ENCODE measurements at places on chromosomes 5 and 9.
A peak's percentile ranks its signal among the peaks of the same experiment; 100 is the strongest.

DNA sequence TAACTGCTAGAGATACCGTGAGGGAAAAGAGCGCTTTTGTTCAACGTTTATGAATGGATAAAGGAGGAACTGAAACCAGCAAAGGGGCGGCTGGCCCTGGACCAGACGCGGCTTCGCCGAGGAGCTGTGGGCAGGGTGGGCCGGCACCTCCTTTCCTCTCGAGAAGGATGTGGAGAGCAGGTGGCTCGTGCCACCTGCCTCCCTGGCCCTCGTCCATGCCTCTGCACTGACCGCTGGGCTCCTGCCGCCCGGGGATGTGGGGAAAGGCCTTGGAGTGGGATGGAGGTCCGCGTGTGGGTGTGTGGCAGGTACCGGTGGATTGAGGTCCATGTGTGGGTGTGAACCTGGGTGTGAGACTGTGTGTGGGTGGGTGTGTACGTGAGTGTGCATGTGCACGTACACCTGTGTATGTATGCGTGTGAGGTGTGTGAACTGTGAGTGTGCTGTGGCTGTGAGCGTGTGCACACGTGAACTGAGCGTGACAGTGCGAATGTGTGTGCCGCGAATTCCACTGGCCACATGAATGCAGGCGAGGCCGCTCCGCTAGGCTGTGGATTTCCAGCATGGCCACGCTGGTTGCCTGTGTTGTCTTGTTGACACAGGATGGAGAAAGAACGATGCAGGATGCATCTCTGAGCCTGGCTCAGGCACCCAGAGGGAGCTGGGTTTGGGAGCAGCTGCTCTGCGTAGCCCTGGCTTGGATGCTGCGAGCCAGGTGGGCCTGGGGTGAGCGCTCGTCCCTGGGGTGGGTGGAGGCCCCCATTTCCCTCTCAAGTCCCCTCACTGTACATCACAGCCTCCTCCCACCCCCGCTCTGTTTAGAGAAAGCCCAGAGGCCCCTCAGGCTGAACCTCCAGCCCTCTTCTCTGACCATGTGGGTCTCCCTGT lies 4.4 kb upstream of the CEP72 start:
- no peak for DNase-seq

DNA sequence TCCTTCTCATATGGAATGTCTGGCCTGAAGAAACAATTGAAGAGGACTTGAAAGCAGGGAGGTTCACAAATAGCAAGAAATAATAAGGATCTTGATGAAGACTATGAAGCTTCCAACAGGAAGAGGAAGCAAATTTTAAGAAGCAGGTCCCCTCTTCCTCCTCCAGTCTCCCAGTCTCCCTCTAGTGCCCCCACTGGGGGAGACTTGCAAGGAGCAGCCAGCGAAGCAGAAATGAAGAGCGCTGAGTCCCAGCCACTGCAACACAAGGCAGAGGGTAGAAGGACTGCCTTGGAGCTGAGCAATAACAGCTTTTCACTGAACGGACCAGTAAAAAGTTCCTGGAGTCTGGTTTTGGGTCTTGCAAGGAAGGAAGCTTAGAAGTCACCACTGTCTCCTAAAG lies 32.6 kb upstream of the ACO1 start:
- no peak for DNase-seq

DNA sequence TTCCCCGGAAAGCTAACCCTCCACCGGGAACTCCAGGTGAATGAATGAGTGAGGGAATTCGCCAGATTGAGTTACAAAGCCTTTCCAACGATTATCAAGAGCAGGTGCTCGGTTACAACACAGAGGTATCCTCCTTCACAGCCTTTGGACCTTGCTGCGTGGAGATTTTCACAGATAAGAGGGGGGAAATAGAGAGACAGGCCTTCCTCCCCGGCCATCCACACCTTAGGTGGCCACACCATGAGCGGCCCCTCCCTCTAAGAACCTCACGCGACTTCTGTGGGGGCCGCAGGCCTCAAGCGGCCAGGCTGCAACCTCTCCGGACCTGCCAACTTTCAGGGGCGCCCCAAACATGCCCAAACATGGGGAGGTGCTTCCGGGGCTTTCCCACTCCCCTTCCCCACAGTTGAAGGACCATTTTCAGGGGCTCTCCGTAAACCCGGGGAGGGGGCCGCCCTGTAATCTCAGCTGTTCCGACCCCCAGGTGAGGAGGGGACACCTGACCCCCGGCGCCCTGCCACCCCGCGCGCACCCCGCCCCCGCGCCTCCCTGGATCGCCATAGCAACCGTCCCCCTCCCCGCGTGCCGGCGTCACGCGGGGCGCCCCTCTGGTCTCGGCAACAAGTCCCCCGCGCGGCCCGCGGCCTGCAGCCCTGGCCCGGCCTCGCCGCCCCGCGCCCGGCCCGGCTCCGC lies 603 bp downstream of the DENND1A start:
- peak; percentile 26 for DNase-seq

DNA sequence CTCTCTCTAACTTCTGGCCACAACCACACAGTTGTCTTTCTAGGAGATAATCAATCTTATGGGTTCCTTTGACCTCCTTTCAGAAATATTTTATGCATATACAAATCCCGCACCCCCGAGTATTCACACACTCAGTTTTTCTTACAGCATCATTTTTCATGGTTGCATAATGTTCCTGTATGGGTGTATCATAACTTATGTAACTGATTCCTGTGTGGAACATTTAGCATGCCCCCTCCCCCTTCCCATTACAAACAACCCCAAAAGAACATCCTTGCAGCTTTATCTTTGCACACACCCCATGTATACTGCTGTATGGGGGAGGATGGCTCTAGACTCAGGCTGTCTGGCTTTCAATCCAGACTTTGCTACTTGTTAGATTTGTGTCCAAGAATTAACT lies 93.8 kb downstream of the PSD2 start:
- DNase-seq, result no peak

DNA sequence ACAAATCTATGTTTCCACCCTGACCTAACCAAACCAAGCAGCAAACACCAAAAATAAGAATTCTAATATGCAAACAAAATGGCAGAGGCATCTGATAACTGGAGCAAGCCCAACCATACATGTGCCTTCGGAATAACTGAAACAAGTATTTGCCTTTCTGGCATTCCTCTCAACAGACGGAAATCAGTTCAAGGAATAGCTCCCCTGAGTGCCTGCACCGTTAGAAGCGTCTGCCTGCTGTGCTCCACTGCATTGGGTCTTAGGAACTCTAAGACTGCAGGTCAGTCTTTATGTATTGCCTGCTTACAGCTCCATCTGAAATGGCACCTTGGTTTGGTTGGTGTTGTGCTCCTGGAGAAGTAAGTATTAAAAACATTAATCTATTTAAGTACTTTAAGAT lies 98.5 kb downstream of the MRPS27 start:
- DNase-seq, result no peak

- no peak for DNase-seq
Observed at GRCh38 chr9:132631280-132631679, 38.5 kb downstream of the DDX31 start.

DNA sequence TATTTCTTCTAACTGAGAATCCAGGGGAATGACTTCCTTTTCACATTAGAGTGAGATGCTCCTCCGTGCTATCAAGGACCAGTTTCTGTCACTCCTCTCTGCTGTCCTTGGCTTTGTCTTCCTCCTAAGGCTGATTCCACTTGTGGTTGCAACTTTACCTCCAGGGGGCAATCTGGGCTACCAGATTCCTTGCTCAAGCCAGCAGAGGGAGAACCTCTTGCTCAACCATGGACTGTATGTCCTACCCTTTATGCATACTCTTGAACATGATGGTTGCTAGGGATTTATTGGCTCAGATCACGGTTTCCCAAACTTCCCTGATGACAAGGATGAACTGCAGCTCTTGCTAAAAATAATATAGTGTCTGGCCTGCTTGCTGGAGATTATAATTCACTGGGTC lies 24.0 kb downstream of the NNT start:
- DNase-seq, result peak; percentile 65

DNA sequence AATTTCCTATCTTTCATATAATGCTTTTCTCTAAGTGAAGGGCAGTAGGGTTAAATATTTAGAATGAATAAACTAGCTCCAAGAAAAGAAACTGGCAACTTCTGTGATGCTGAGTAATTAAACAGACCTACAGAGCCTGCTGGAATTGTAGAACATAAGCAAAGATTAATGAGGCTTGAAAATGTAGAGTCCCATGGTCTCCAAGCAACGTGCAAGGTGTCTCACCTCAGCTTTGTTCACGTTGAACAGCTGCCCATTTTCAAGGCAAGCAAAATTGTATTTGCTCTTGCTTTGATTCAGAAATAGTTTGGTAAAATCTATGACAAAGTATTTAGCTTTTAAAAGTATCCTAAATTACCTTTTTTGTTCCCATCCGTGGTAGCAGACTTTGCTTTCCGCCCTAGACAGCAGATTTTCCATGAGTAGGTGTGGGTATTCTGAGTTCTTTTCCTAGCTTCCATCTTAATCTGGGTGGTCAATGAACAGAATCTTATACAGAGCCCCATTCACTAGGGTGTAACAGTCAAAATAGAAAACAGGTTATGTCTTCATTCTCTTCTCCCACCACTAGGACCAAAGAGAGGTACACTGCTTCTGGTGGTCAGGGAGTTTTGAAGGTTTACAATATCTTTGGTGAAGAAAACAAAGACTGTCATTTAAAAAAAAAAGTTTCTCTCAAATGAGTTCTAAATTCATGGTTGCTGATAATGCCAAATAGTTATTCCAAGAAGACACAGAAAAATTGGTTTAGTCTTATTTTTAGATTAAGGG lies 52.1 kb upstream of the TYRP1 start:
- no peak for DNase-seq

DNA sequence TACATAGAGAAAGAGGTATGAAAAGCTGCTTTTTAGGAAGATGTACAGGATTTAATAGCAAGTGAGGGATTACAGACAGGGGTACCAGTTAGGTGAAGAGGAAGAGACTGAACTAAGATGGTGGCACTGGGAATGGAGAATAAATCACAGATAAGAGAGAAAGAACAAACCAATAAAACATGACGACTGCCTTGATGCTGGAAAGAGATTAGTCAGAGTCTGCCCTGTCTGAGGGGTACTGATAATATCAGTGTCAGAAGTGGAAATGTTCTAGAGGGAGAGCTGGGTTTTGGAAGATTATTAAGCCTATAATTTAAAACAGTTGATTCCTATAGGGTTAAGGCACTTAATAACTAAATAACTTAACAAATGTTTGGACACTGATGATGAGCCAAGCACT lies 77.7 kb downstream of the NR2F1 start:
- DNase-seq, result no peak

GRCh38 chr5:108813673-108814072 lies 66.0 kb downstream of the FER start:
- no peak for DNase-seq

GRCh38 chr9:137221506-137222111 lies 431 bp downstream of the RNF208 start:
- no peak for DNase-seq

DNA sequence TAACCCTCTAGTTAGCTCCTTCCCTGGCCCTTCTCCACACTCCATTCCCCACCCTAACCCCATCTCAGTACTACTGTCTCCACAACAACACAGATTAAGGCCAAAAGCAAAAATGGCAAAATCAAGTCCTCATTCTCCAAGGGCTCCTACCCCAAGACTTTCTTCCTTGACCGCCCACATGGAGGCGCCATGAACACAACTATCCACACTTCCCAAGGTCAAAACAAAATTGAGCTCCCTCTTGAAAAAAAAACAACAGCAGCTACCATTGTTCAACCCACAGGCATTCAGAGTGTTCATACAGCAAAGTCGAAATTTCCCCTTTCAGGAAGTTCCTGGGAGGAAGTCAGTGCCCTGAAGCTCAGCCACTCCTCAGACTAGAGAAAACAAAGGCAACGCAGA lies 54.4 kb downstream of the GNAQ start:
- DNase-seq, result peak; percentile 71

DNA sequence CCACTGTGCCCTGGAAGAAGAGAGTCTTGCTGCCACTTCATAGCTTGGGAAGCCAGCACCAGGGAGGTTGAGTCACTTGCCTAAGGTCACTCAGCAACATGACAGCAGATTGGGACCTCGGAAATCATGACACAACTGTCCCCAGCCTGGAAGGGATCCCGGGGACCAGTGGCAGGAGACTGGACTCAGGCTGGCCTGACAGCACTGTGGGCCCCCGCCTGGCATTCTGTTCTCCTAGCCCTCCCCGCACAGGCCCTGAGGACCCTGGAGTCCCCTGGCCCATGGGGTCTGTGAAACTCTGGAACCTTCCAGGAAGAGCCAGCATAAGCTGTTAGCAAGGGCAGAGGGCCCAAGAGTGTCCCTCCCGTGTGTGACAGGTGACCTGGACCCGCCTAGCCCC lies 64.9 kb downstream of the COL5A1 start:
- no peak for DNase-seq

GRCh38 chr9:111276431-111277128 lies 53.4 kb downstream of the OR2K2 start:
- no peak for DNase-seq

DNA sequence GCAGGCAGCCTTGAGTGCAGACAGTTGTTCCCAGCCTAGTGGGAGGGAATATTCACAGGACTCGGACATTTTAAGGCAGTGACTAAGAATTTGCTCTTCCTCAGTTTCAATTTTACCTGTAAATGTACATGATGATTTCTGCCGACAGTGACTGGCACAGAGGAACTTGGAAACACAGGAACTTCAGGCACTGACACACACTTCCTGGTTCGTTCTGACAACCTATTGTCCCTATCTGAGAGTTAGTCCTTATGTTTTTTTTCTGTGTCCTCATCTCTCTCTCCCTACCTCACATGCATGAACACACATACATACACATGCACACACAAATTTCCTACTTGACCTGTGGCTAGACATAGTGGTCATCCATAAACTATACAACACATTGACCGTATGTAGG lies 89.4 kb upstream of the CD180 start:
- DNase-seq, result no peak

- DNase-seq, result no peak
Observed at GRCh38 chr5:164364237-164365208, 859.1 kb downstream of the MAT2B start.

- DNase-seq, result no peak
Observed at GRCh38 chr5:64637144-64637543, 53.2 kb upstream of the SHISAL2B start.

DNA sequence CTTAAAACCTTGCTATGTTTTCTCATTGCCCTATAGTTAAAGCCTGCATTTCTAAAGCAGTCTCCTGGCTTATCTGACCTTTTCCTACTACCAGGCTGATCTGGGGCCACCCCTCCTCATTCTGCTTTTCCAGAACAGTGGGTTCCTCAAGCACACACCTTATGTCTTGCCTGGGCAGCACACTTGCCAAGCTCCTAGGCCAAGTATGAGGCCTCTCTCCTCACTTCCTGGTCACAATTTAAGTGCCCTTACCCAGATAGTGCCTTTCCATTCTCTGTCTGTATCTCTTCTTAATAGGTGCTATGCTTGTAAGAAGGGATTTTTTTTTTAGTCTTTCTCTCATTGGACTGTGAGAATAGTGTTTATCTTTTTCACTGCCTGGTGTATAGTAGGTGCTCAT lies 39.7 kb downstream of the HMGCS1 start:
- DNase-seq, result no peak

All from cerebellar cortex (tissue), 1 donor.